Posterior cingulate gyrus (tissue), 11 donors: ENCODE measurements at places on chromosomes 11 and 22.

- peak; percentile 52 for DNase-seq
Observed at GRCh38 chr11:90629229-90629806, 406.5 kb upstream of the CHORDC1 start.

GRCh38 chr11:44326615-44327475 lies 16.9 kb upstream of the ALX4 start:
- DNase-seq, result no peak

DNA sequence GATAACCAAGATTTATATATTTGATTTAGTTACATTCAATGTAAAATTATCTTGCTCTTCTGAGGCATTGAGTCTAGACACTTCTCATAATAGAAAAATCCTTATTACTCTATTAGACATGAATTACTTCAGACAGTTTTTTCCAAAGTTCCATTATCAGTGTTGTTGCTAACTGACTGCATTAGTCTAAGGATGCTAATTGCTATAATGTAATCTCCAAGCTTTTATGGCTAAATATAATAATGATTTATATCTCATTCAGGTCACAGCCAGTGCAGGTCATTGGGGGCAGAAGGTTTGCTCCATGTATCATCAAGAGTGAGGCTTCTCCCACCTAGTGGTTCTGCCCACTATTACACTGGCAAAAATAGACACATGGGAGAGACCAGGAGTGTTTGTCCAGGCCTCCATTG lies 377.2 kb upstream of the DDI1 start:
- no peak for DNase-seq

DNA sequence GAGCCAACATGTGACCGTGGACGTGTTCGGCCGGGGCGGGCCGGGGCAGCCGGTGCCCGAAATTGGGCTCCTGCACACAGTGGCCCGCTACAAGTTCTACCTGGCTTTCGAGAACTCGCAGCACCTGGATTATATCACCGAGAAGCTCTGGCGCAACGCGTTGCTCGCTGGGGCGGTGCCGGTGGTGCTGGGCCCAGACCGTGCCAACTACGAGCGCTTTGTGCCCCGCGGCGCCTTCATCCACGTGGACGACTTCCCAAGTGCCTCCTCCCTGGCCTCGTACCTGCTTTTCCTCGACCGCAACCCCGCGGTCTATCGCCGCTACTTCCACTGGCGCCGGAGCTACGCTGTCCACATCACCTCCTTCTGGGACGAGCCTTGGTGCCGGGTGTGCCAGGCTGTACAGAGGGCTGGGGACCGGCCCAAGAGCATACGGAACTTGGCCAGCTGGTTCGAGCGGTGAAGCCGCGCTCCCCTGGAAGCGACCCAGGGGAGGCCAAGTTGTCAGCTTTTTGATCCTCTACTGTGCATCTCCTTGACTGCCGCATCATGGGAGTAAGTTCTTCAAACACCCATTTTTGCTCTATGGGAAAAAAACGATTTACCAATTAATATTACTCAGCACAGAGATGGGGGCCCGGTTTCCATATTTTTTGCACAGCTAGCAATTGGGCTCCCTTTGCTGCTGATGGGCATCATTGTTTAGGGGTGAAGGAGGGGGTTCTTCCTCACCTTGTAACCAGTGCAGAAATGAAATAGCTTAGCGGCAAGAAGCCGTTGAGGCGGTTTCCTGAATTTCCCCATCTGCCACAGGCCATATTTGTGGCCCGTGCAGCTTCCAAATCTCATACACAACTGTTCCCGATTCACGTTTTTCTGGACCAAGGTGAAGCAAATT lies 1.8 kb downstream of the FUT4 start:
- DNase-seq, result no peak

- no peak for DNase-seq
Observed at GRCh38 chr11:44931466-44931865, 19.2 kb downstream of the TP53I11 start.

DNA sequence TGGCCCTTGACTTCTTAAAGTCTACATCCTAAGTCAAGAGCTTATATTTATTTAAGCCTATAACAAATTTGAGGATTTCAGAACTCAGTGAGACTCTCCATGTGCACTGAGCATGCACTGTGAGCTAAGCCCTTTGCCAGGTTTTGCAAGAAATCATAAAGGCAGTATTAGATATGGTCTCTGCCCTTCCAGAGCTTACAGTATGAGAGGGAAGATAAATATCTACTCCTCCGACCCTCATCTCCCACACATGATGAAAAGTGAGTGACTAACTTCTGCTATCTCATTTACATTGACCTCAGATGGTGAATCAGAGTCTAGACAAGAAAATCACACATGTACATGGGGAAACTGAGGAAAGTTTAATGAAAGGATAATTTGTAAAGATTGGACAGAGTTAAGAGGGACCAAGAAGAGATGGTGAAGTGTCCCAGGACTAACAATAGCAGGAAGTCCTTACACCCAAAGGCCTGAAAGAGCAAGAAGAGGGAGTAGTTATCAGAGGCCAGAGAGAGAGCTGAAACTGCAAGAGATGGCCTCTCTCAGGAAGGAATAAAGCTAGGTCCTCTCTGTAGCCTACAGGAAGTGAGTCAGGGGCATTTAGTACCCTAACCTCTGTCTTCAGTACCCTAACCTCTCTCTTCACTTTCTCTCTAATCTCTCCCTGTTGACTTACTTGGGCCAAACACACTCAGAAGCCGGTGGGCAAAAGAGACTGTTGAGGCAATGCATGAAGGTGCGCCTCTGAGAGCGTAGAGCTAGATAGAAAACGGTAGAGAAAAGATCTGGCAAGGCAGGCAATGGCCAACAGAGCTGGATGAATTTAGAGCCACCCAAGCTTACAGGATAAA lies 23.0 kb upstream of the BLID start:
- DNase-seq, result no peak
